ENCODE measurements at places on chromosomes 13 and 19.

DNA sequence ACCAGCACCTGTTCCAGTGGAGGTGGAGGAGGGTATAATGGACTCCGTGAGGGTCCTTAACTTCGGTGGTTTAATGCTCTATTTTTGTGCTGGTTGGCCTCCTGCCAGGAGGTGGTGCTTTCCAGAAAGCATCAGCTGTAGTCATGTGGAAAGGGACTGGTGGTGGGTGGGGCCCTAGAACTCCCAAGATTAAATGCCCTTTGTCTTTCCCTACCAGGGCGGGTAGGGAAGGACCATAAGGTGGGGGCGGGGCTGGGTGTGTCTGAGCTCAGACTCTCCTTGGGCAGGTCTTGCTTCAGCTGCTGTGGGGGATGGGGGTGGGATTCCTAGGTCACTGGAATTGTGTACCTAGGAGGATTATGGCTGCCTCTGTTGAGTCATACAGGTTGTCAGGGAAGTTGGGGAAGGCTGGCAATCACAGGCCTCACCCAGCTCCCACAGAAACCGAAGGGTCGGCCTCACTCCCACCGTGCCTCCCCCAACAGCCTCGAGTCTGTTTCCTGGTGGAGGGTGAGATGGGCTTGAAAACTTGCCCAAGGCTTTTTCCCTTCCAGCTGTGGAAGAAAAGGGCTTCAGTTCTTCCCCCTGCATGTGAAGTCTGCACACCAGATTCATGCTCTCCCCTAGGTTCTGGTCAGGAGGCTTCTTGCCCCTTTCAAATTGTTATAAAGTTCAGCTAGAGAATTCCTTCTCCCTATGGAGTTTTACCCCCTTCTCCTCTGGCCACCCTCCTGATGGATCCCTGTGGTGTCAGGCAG lies 60.3 kb upstream of the CLDN10 start:
- DNase-seq, result no peak

DNA sequence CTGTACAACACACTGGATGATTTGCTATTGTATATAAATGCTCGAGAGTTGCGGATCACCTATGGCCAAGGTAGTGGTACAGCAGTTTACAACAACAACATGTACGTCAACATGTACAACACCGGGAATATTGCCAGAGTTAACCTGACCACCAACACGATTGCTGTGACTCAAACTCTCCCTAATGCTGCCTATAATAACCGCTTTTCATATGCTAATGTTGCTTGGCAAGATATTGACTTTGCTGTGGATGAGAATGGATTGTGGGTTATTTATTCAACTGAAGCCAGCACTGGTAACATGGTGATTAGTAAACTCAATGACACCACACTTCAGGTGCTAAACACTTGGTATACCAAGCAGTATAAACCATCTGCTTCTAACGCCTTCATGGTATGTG lies 21.5 kb downstream of the OLFM4 start:
- DNase-seq, result no peak

DNA sequence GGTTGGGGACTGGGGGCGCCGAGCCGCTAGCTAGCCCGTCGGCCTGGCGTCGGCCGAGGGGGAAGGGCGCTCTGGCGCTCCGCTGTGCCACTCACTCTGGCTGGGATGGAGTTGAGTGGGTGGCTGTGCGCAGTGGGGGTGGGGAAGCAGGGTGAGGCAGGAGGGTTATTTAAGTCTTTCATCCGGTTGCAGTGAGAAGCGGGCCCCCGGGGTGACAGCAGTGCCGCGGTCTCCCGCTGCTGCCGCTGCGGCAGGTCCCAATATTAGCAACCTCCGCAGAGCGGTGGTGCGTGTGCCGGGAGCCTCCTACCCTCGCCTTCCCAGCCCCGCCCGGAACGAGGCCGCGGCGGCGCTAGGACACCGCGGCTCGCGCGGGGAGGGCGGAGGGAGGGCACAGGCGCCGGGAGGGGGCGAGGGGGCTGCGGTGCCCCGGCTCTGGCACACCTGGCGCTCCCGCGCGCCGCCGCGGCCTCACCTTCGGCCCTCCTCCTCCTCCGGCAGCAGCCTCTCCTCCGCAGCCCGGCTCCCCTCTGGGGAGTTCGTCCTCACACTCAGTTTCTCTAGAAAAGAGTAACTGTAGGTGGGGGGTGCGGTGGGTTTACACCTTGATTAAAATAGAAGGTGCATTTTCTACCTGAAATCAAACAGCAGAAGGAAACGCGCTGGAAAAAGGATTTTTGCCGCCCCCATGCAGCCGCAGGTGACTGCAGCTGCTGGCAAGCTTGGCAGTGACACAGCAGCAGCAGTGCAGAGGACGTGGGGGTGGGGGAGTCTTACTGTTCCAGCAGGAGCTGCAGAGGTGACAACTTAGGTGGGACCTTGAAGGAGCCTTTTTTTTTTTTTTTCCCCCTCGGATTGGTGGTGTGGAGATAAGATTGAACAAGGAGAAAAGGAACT lies 4.5 kb downstream of the FGF9 start:
- no peak for DNase-seq

DNA sequence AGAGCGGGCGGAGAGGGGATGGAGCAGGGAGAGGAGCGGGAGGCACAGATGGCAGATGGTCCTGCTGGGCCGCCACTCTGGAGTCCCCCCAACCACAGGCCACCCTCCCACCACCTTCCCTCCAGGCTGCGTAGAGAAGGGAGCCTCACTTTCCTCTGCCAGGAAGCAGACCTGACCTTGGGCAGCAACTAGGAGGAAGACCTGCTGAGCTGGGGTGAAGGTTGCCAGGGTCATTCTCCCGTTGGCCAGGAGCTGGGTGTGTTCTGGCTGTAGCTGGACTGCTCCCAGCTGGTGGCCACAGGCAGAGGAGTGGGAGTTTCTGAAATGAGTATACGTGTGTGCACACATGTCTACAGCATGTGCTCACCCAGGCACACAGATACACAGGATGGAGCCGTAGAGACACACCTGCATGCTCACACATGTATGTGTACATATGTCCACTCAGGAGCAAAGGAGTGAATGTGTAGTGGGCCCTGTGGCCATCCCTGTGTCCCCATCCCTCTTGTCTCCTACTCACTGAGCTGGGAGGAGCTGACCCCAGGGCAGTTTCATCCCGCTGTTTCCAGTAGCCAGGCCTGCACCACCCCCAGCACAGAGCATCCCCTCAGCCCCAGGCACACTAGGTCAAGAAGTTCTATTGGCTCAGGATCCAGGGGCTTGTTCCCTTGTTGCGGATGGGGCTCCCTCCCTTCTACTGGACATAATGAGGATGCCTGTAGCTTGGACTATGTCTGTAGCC lies 53.0 kb downstream of the CHST8 start:
- no peak for DNase-seq

DNA sequence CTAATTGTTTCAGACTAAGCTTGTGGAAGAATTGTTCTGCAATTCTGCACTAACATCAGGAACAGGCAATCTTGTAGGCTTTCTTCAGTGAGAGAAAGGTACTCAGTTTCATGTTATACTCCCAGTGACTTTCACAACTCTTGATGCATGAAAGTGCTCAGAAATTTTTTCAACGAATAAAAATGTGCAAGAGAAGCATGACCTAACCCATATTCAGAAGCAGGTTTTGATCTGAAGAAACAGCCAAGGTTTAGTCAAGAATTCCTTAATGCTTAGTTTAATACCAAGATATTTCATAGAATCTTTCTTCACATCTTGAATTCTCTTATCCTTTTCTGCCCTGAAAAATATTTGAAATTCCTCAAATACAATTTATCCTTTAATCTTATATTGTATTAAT lies 197.2 kb upstream of the CSNK1A1L start:
- no peak for DNase-seq

- no peak for DNase-seq
These were observed 41.7 kb upstream of the WDFY2 start for GRCh38 chr13:51542346-51543242.

- no peak for DNase-seq
These were observed 378.5 kb downstream of the LMO7 start for GRCh38 chr13:76014406-76015318.

DNA sequence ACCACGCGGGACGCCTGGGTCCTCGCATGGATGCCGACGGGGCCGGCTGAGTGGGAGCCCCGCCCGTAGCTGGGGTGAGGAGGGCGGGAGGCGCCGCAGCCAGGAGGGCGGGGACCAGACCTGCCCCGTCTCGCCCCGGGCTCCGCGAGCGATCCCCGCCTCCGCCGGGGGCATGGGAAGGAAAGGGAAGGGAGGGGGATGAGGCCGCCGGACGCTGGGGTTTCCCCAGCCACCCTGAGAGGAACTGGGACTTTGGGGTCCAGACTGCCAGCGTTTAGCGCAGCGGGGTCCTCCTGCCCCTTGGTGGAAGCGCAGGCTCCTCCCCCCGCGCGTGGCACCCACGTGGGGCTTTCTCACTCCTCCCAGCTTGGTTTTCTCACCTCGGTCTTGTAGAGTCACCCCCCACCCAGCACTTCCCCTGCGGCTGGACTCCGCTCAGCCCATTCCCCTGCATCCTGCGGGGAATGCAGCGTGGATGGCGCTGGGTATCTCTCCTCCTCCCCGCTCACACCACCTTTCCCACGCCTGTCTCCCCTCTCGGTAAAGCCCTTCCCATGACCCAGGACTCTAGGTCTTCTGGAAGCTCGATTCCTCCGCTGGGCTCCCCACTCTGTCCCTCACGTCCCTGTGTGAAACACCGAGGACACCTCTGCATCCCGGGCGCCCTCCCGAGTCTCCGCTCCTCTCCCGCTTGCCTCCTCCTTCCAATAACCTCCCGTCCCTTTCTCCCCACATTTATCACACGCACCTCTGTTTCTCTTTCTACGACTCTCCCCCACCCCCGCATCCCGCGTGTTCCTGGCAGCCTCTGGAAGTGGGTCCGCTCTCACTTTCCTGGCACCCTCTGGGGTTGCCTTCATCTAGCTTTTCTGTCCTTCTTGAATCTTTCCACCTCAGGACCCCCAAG lies 2.1 kb downstream of the TGFB1 start:
- DNase-seq, result no peak

GRCh38 chr13:40665126-40666044 lies 1.1 kb downstream of the FOXO1 start:
- DNase-seq, result no peak

DNA sequence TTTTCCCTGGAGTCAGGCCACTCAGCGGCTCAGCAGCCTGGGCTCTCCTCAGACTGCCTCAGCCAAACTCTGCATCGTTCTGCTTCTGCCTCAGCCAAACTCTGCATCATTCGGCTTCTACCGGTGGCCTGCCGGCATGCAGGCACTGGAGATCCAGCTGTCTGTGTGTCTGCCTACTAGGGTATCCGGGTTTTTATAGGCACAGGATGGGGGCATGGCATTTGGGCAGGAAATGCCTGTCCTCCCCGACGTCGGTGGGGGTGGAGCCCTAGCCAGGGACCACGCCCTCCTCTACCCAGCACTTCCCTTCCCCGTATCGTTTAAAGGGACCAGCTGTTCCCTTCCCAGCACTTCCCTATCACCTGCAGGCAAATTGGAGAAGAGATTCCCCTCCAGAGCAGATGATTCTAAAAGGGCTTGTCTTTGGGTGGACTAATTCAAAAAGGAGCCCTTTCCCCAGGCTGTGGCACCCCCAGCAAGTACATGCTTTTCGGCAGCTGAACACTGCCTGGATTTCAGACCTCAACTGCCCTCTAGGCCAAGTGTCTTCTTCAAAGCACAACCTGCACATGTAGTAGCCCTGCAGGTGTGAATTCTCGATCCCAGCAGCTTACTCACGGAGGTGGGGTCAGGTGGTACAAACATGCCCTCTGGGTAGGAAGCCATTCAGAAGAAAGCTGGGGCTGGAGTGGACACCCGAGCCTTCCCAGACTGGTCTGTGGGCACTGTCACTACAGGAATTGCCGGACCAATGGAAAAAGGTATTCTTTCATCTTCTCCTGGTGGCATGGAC lies 25.4 kb upstream of the GPR12 start:
- DNase-seq, result no peak

- no peak for DNase-seq
These were observed 2.0 kb upstream of the GNG14 start for GRCh38 chr19:12685831-12686230.

DNA sequence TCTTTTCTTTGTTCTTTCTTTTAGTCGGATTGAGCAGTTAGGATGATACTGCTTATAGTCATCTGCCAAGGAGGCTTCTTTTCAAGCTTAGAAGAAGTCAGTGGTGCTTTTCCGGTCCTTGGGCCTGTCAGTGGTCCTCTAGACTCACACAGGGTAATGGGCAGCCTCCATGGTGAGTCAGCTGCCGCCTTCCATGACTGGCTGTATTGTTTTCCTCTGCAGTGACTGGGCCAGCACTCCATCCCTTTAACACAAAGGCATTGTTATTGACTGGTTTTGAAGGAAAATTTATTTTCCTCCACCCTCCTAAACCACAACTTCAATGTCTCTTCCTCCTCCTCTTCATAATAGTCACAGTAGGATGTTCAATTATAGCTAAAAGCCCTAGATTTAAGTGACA lies 47.1 kb upstream of the CNMD start:
- no peak for DNase-seq

GRCh38 chr13:27408074-27408473 lies 16.3 kb upstream of the GTF3A start:
- DNase-seq, result no peak

GRCh38 chr19:6888967-6889366 lies 1.6 kb downstream of the ADGRE1 start:
- no peak for DNase-seq

DNA sequence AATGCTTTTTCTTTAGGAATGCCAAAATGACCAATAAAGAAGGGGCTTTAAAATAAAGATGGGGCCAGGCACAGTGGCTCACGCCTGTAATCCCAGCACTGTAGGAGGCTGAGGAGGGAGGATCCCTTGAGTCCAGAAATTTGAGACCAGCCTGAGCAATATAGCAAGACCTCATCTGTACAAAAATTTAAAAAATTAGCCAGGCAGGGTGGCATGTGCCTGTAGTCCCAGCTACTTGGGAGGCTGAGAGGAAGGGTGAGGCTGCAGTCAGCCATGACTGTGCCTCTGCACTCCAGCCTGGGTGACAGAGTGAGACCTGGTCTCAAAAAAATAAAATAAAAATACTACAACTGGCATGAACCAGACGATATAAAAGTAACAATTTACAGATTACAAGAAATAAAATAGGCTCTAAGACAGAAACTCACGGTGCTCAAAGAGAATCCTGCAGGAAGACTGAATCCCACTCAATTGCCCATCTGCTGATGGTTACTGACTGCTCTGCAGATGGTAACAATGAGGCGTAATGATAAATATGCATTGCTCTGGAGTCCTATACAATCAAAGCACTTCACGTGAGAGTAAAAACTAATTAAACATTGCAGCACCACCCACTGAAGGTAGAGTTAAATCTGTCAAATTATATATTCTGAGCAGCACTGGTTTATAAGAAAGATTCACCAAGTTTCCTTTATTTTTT lies 93.2 kb downstream of the LHFPL6 start:
- DNase-seq, result no peak

GRCh38 chr19:1567116-1567847 lies 843 bp downstream of the MEX3D start:
- DNase-seq, result no peak

DNA sequence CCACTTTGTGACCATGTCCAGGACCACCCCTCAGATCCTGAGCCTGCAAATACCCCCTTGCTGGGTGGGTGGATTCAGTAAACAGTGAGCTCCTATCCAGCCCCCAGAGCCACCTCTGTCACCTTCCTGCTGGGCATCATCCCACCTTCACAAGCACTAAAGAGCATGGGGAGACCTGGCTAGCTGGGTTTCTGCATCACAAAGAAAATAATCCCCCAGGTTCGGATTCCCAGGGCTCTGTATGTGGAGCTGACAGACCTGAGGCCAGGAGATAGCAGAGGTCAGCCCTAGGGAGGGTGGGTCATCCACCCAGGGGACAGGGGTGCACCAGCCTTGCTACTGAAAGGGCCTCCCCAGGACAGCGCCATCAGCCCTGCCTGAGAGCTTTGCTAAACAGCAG lies 7.7 kb upstream of the CEACAM7 start:
- no peak for DNase-seq
